ENCODE measurements at places on chromosomes 4 and X. TPM values are rescaled to one million over a fixed set of nuclear protein-coding genes. Genes with fewer than 3 reads are reported as not detected.

DNA sequence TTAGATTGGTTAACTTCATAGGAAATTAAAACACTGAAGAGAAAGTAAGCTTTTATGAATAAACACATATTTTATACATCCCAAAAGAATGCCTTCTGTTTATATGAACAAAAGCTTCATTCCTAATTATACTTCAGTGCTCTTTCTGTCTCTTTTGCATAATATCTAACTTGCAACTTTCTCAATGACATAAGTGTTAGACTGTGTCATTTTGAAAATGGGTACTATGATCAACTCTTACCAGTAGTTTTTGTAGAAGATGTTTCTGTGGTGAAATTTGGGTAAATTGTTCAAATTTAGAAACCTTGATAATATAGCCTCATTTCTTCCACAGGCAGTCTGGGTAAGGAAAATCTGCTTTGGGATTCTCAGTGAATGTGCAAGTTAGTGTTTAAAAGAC lies 991.4 kb downstream of the CCSER1 start:
- DNase-seq: no peak

GRCh38 chr4:177308847-177309521 lies 690 bp upstream of the NEIL3 start:
- DNase-seq: no peak

DNA sequence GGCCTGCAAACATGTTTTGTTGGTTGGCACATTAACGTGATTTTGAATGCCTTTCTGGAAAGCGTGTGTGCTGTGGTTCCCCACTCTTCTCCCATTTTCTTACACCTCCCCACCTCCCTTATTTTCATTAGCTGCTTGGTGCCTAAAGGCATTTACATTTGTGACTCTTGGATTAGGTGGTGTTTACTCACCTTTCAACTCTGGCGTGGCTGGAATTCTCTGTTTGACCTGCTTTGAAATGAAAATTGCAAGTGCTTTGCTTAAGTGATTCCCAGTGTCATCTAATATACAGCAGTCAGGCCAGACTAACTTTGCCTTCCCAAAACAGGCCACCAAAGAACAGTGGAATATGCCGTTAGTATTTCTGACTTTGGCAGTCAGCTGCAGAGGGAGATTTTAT lies 80.5 kb downstream of the NHSL2 start:
- no peak for DNase-seq

DNA sequence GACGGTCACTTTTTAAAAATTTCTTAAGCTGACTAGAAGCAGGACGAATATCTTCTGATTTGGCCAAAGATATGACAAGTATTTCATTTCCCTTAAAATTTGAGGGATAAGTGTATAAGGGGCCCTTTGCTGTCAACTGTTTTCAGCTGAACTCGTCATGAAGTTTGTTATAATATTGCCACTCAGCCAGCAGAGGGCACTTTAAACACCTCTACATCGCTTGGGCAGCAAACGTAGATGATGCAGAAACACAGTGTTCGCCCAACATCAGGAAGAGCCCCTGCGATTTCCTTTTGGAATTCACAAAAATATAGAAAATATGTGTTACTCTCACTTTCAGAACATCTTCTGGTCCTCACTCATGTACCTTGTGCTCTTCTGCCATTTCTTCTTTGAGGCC lies 435.7 kb upstream of the FMR1 start:
- peak; percentile 1 for DNase-seq

DNA sequence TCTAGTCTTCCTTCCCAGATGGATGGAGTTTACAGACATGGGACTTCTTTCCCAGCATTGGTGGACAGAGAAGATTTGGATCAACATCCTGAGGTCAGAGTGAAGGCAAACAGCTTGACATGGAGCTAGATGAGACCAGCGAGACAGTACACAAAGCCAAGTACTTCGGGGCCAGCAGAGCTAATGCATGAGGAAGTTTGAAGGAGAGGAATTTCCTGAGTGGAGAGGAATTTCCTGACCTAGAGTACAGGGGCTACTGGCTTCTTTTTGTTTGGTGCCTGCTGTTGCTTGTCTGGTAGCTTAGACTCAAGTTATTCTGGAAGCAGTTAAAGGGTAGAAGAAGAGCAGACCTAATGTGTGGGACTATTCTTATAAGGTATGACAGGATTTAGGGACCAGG lies 69.1 kb upstream of the EOLA2 start:
- no peak for DNase-seq

DNA sequence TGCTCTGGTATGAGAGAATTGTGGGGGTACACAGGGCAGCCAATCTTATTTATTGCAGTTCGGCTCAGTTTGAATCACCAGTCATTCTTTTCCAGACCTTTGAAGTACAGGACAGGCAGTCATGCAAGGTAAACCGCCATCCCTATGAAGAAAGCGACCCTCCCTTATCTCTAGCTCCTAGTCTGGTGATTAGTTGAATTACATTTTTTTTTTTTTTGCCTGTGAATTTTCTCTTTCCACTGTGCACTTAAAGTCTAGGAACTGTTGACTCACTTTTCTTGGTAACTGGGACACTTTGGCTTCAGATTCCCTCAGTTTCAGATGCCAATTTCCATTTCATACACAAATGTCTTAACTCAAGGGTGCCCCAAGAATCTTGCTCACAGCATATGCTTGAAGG lies 82.4 kb upstream of the FAM9C start:
- DNase-seq: no peak

DNA sequence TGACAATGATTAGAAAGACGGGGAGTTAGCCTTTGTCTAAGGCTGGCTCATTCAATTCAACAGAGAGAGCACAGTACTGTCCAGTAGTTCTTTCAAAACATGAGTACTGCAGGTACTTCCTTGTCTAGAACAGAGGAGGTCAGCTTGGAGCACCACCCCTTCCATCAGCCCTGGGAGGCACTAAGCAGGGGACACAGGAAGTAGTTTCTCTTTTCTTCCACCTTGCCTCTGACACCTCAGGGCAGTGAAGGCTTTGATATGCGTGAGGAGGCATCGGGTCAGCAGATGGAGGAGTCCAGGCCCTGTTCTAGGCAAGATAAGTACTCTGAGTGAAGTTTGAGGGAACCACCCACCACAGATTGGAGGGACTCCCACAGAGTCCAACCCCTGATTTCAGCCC lies 33.1 kb downstream of the MAGEB10 start:
- DNase-seq: no peak

NEXMIF gene
- not detected for total RNA-seq

CCDC110 gene
- 0.98 TPM for total RNA-seq

SFRP2 gene
- not detected for total RNA-seq
